Kasumi-1 (cell line): ENCODE measurements at places on chromosomes 4 and X.
A peak's percentile ranks its signal among the peaks of the same experiment; 100 is the strongest.

- DNase-seq, result no peak
Observed at GRCh38 chr4:85495621-85496020, 20.7 kb downstream of the ARHGAP24 start.

- peak; percentile 39 for DNase-seq
Observed at GRCh38 chrX:130330706-130331105, 9.0 kb upstream of the SLC25A14 start.

GRCh38 chr4:140185412-140186081 is 31.6 kb upstream of the MAML3 start:
- DNase-seq, result no peak

DNA sequence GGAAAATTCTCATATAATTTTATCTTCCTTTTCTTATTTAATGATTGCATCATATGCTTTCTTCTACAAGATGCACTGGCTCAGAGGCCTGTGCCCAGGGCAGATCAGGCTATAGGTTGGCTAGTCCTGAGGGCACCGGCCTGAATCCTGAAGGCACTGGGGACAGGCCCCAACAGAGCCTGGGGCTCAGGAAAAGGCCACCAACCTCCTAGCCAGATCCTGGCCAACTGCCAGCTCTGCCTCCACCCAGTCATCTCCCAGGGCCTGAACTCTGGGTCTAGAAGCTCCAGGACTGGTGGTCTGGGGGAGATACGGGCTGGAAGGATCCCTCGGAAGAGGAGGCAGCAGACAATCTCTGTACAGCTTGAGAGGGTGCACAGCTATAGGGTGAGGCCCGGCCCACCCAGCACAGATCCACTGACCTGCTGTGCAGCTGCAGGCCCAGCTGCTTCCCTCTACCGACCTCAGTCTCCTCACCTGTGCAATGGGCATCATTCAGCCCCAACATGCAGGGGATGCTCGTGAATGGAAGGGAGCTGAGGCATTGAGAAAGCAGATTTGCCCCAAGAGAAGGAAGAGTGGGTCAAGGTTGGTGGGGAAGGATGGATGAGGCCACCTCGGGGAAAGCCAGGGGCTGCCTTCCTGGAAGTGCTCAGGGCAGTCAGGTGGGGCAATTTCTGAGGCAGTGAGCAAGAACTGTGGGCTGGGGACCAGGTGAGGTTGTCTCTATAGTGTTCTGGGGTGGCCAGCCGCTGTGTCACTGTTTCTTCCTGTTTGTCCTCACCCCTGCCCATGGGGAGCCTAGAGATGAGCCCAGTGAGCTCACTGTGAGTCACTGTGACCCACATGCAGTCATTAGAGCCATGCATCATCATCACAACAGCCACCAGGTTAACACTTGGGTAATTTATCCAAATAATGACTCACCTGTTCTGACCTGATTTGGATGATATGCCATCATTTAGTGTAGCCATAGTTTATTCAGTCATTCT is 22.4 kb upstream of the XAGE2 start:
- DNase-seq, result no peak

GRCh38 chrX:154372612-154373022 is 1.8 kb downstream of the FLNA start:
- DNase-seq, result no peak

- DNase-seq, result peak; percentile 14
Observed at GRCh38 chrX:70998411-70999027, 67.6 kb upstream of the SLC7A3 start.

GRCh38 chr4:14539246-14539645 is 463.0 kb upstream of the CPEB2 start:
- no peak for DNase-seq

DNA sequence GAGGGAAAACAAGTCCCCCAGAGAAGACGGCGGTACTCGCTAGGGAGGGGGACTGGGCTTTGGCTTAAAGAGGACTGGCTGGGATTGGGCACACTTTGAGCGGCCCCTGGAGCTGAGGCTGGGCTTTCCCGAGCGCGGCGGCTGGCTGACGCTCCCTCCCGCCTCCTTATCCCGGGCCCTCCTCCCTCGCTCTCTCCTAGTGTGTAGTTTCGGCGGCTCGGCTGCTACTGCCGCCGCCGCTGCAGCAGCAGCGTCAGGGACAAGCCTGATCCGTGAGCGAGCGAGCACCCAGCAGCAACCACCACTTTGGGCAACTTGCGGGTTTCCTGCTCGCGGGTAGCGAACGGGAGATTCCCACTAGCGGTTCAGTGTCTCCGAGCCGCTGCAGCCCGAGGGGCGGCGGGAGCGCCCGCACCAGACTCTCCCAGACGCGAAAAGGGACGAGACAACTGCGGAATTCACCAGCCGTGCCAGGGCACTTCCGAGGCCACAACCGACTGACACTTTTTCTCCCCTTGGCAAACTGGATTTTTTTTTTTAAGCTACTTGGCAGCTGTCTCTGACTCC is 632 bp upstream of the PCDH7 start:
- peak; percentile 55 for DNase-seq

GRCh38 chr4:140271553-140271952 is 101.9 kb upstream of the SCOC start:
- DNase-seq, result no peak

GRCh38 chr4:124090021-124090420 is 622.5 kb downstream of the ANKRD50 start:
- no peak for DNase-seq

DNA sequence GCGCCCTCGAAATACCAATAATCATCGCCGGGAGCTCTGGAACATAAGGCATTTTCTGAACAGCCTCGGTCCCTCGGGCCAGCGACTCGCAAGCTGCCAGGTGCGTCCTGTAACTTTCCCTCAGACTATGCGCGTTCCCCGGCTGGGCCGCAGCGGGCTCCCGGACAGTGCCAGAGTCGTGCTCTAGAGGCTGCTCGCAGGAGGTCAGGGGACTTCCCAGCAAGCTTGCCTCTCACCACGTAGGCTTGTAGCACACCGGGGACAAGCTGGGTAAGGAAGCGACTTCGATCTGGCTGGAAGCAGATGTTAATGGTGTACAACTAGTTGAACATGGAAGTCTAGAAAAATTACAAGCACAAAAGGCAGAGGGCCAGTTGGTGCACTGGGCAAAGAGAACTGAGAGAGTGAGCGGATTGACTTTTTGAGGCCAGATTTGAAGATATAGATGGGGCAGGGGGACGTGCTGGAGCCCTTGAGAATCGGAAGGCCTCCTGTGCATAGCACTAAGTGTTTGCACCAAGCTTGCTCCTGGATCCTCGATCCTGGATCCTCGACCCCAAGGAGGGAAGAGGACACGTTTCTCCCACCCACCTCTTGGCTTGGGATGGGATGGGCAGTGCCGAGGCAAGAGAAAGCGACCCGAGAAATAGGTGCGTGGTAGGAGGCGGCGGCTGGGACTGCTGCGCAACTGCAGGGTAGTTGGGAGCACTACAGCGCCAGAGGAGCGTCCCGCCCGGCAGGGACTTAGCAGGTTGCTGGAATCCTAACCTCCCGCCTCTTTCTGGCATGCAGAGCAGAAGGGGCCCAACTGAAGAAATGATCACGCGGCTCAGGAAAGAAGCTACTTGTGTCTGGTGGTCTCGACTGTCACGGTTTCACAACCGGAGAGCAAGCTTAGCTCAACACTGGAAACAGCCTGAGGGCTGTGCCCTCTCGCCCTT is 19.9 kb upstream of the ZIC3 start:
- DNase-seq, result no peak

DNA sequence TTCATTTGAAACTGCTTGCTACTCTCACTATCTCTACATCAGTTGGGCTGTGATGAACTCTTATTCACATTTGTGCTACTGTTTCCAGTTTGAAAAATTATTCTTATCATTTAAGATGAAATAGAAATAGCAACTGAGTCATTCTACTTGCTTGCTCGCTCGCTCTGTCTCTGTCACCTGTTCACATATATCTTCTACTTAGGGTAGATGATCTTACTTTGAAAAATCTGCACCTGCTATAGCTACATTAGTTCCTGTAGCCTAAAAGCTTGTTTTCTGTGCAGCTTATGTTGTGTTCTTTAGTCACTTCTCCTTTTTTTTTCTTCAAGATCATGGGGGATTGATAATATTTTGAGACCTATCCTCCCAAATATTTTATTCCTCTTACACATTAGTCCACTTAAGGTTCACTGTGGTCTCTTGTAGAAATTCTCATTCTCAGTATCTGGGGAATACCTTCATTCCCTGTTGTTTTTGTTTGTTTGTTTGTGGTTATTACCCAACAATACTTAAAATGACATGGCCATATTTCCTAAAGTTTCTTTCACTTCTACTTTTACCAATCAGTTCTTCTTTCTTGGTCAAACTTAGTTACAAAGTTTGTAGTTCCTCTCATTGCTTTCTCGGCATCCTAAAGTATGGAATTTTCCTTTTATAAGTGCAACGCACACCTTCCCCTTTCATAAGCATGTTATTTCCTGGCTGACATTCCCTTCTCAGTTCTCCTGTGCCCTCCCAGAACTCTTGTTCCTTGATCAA is 36.5 kb downstream of the CLCN5 start:
- DNase-seq, result no peak

GRCh38 chr4:170748975-170749374 is 659.2 kb upstream of the AADAT start:
- DNase-seq, result no peak

DNA sequence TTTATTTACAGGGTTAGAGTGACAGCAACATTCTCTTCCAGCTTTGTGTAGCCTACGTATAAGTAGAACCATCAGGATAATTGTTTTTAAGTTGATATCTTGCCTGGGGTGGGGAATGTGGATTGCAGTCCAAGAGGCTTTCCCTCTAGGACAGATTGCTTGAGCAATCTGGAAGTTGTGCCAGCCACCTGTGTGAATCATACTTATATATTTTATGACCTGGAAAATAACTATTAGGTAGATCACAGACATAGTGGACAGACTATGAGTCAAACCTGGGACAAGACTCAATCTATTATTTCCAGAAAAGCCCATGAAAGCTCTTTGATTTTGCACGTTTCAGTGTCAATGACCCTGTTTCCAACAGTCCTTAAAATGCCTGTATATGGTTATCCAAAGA is 98.9 kb downstream of the TLL1 start:
- no peak for DNase-seq

DNA sequence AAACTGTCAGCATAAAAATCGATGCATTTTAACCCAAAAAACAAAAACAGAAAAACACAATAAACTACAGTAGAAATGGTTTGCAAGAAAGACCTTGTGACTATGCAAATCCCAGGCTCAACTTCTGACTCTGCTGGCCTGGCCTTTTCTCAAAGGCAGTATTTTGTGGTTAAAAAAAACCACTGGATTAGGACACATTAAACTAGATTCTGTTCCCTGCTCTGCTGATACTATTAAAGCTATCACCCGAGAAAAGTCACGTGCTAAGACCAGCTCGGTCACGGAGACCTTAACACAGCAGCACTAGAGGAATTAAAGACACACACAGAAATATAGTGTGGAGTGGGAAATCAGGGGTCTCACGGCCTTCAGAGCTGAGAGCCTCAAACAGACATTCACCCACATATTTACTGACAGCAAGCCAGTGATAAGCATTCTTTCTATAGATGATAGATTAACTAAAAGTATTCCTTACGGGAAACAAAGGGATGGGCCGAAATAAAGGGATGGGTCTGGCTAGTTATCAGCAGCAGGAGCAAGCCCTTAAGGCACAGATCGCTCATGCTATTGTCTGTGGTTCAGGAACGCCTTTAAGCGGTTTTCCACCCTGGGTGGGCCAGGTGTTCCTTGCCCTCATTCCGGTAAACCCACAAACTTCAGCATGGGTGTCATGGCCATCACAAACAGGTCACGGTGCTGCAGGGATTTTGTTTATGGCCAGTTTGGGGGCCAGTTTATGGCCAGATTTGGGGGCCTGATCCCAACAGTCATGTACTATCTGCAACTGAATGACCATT is 16.1 kb downstream of the CBR4 start:
- DNase-seq, result no peak

DNA sequence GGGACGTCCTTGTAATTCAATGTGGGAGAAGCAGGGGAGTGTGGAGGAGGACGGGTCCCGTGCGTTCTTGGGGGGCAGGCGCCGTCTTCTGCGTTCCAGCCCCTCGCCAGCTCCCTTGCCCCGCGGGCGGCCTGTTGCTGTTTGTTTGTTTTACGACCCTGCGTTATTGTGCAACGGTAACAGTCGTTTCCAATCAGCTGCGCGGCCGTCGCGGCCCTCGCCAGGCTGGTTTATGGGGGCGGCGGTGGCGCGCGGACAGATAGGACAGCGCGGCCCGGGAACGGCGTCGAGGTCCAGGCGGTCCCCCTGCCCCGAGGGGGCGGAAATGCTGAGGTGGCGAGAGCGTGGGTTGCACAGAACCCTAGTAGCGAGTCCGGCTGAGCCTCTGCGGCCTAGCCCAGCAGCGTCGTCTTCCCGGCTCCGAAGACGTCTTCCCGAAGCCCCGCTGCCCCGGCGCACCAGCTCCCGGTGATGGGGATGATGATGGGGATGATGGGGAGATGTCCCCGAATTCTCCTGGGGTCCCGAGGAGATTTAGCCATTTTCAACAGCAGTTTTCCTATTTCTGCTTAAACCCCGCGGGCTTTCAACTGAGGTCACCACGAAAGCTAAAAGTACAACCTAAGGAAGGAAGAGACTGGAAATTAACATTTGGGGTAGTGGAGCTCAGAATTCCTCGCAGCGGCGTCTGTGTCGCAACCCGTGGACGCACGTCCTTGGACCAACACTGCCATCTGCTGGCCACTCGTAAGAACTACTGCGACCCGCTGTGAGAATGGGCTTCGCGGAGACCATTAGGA is 4.8 kb downstream of the PDGFRA start:
- peak; percentile 99 for DNase-seq

GRCh38 chr4:62901101-62901500 is 1508.1 kb downstream of the TECRL start:
- DNase-seq, result no peak

GRCh38 chr4:56250776-56251175 is 136.5 kb downstream of the AASDH start:
- no peak for DNase-seq

- DNase-seq, result no peak
Observed at GRCh38 chrX:119778829-119779228, 12.6 kb downstream of the RPL39 start.

DNA sequence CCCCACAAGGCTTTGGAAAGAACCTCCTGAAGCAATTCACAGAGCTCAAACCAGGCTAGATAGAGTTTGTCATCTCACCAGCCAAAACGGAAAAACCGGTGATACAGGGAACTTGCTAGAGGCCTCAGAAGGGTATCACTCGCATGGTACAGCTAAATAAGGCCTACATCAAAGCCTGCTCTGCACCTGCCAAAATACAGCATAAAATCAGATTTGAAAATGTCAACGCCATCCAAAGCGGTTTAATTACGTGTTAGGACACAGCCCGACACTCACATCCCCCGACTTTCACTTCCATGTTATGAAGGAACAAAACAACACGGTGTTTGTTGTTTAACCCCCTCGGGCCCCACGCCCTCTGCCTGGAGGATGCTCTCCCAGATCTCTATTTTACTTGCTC is 65.0 kb downstream of the MAPK10 start:
- DNase-seq, result no peak

DNA sequence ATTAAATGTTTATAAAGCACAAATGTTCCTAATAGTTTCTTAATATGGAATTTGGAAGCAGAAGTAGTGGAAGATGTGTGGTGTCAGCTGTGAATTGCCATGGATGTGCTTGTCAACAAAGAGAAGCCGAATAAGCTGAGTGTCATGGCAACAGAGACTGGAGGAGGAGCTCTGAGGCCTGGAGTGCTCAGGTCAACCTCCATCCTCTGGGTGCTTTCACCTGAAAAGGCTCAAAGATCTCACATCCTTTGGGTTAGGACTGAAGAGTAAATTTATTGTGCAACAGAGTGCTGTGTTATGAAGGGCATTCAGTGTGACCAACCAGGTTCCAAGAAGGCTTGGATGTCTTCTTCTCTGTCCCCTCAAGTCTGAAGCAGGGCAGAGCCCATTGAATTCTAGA is 18.7 kb downstream of the SGMS2 start:
- no peak for DNase-seq

- no peak for DNase-seq
Observed at GRCh38 chrX:132292793-132293192, 73.5 kb upstream of the RAP2C start.

- DNase-seq, result no peak
Observed at GRCh38 chr4:8316251-8316771, 46.8 kb downstream of the HTRA3 start.
